ENCODE measurements at places on chromosomes 1 and 21.

DNA sequence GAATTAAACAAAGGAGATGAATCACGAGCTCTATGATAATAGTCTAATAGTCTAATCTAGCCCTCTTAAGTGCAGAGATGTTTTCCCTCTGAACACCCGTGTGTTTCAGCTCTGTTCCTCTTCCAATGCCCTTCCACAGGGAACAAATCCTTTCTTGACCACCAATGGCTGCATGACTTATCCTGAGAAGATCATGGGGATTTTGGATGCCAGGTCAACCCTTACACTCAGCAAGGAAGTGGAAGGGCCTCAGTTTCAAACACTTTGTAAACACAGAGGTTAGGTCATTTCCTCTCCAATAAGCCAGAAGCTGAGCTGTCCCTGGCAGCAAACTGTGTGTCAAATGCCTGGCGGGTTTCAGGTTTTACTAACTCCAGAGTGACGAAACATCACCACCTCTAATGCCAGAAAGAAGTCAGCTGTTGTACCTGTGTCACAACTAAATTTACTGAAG, 200.0 kb downstream of the GABPA start:
- peak; percentile 5 for DNase-seq

DNA sequence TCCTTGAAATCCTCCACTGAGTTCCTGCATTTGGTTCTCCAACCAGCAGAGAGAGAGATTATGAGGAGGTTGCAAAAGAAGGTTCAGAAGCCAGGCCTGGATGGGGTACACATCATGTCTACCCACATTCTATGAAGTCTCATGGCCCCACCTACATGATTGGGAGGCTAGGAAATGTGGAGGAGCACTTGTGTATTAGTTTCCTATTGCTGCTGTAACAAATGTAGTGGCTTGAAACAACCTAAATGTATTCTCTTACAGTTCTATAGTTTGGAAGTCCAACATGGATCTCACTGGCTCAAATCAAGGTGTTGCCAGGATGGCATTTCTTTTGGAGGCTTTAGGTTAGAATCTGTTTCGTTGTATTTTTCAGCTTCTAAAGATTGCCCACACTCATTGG, 134.2 kb upstream of the ZNF648 start:
- DNase-seq, result no peak

DNA sequence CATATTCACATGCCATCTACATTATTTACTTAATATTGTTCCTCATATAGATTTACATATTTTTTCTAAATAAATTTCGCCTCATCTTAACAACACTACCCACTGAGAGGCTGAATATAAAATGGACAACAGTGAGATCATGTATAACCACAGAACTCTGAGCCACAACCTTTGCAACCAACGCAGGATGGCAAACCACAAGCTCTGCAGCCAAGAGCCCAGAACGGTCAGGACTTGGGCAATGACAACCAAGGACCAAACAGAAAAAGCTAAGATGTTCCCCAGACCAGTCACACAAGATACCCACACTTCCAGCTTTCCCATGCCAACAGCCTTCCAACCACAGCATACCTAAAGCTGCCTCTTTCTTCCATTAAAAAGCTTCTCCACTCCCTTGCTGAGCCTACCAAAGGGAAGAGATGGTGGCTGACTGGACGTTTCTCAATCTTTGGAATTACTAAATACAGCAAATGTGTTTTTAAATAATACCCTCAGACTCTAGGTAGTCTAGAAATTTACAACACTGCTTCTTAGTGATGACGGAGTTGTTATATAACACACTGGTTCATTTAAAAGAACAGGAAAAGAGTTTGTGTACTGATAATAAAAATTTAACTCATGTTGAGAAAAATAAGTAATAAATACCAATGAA, 117.9 kb downstream of the AKT3 start:
- DNase-seq, result no peak

- DNase-seq, result no peak
Observed at GRCh38 chr1:110133436-110133835, 16.9 kb upstream of the SLC6A17 start.

GRCh38 chr1:229028987-229029878, 241.7 kb upstream of the RAB4A start:
- no peak for DNase-seq

- DNase-seq, result no peak
Observed at GRCh38 chr1:245686006-245686405, 531.2 kb downstream of the KIF26B start.

DNA sequence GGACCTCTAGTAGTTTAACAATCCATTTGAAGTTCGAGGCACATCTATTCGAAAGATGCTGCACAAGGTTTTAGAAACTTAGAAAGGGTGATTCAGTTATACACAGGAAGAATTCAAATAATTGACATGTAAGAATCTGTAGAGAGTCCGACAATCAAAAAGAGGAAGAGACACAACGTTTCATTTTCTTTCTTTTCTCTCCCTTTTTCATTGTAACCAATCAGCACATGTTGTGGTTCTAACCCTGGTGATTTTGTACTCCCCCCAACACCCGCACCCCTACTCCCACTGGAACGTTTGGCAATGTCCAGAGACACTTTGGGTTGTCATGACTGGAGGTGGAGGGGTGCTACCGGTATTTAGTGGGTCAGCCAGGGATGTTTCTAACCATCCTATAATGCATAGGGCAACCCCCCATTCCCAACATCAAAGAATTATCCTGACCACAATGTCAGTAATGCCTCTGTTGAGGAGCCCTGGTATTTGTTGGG, 4.9 kb downstream of the TGFB2 start:
- no peak for DNase-seq

DNA sequence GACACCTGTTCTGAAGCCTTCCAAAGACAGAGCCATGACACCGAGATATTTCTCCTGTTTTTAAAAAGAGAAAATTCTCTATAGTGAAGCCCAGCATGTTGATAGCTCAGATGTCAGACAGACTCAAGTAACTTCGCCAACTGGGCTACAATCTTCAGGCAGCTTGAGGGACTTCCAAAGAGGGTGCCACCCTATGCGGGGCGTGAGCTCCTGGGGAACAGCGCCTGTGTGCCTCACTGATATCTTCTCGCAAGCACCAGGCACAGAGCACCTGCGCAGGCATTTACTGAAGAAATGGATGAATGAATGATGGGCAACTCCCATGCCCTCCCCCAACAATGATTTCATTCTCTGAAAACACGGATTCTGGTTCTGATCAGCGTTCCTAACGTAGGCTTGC, 17.6 kb downstream of the RIPK4 start:
- DNase-seq, result no peak

GRCh38 chr1:48258106-48258505, 35.6 kb downstream of the SLC5A9 start:
- no peak for DNase-seq

All from activated CD4-positive, alpha-beta T cell treated with anti-CD3 and anti-CD28 coated beads, Interleukin-2, amount 50 U/mL, for 48 hours (primary cell).